Fibroblast of lung (primary cell): ENCODE measurements at places on chromosomes 11 and 22.

DNA sequence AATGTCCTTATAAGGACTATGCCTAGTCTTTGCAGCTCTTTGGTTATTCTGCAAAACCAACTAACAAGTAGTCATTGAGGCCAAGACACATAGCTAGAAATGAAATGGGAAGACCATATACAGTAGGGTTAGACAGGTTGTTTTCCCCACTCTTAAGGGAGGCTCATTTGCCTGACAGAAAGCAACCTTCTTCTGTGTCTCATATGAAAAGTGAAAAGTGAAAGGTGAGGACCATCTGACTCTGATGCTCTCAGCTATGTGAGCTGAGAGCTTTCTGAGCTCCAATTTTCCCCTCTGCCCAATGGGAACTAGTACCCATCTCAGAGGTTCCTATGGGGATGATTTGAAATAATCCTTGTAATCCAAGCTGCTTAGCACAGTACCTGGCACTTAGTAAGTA, 142.0 kb upstream of the BDNF start:
- no peak for DNase-seq
- H3K4me1 ChIP-seq, result no peaks in the 10 kb centered on the region
- H3K4me3 ChIP-seq, result no peak overlapping the region
- H3K27me3 ChIP-seq, result peaks cover 2% of the 10 kb centered on the region
- no peak overlapping the region for H3K27ac ChIP-seq

DNA sequence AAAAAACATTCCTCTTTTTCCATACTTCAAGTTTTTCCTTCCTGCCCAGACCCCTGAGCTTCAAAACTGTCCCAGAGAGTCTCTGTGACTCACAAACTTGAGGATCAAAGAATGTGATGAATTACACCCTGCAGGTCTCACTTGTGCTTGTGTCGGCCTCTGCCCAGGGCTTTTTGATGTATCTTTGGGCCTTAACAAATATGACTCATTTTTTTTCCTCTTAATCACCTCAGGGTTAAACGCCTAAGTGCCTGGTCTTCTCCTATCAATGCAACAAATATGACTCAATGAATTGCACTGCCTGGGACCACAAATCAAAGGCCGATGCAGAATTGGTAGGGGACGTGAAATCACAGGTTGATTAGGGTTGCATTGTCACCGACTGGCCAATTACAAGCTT, 267.7 kb downstream of the LARGE1 start:
- no peaks in the 10 kb centered on the region for H3K27me3 ChIP-seq
- no peak overlapping the region for H3K4me3 ChIP-seq
- H3K36me3 ChIP-seq, result no peaks in the 10 kb centered on the region

DNA sequence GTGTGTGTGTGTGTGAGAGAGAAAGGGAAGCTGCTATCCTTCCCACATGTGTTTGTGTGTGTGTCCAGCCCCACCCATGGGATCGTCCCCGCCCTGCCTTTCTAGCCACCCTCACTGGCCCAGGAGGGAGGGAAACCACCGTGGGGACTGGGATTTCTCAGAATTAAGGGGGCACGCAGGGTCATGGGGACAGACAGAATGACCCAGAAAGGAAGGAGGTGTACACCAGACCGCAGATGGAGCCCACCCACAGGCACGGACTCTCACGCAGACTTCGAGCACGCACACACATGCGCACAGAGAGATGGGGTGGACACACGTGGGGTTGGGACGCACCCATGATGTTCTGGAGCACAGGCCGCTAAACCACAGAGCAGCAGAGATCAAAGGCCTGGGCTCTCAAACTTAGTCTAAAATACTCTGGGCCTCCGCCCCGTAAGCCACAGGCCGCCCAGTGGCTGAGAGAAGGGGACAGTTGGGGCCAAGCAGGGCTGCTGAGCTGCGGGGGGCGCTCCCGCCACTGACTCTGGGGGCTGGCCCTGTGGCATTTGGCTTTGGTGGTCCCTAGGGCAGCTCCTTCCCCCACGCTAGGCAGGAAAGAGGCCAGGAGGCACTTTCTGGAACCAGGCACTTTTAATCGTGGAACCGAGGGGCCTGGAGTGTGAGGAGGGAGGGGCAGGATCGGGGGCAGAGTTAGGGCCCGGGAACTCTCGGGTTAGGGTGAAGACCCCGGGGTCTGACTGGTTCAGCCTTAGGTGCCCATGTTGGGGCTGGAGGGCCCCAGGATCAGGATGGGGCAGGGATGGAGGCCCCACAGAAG, 1.5 kb downstream of the IFITM5 start:
- H3K4me3 ChIP-seq, result no peak overlapping the region
- H3K27ac ChIP-seq, result no peak overlapping the region
- no peak for DNase-seq
- H3K27me3 ChIP-seq, result peaks cover 8% of the 10 kb centered on the region
- H3K4me1 ChIP-seq, result peaks cover 3% of the 10 kb centered on the region

DNA sequence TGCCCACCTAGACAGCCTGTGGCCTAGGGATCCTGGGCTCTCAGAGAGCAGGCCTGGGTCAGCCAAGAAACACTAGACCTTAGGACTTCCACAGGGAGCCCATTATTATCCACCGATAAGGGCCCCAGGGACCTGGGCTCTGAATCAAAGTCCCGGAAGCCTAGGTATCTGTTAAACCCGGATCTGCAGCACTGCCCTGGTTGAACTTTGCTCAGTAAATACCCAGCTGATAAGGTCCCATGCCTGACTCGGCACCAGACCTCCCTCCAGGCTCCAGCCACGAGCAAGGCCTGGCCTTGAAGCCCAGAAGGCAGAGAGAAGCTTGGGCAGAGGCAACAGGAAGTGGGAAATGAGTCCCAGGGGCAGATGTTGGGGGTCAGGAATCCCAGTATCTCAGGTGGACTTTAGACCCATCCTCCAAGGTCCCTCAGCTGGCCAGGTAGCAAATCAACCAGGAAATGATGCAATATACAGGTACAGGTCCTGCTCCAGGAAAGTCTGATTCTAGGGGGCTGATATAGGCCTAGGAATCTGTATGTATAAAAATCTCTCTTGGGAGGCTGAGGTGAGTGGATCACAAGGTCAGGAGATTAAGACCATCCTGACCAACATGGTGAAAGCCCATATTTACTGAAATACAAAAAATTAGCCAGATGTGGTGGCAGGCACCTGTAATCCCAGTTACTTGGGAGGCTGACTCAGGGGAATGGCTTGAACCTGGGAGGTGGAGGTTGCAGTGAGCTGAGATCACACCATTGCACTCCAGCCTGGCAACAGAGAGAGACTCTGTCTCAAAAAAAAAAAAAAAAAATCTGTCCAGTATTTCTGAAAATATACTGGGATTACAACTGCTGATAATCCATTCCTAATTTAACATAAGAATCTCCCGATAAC, 18.7 kb downstream of the POU2AF1 start:
- H3K4me1 ChIP-seq, result no peaks in the 10 kb centered on the region
- no peak for DNase-seq
- no peaks in the 10 kb centered on the region for H3K27me3 ChIP-seq
- H3K36me3 ChIP-seq, result no peaks in the 10 kb centered on the region

- no peak for DNase-seq
- H3K4me1 ChIP-seq, result no peaks in the 10 kb centered on the region
- no peak overlapping the region for H3K27ac ChIP-seq
- H3K27me3 ChIP-seq, result no peaks in the 10 kb centered on the region
- H3K4me3 ChIP-seq, result no peak overlapping the region
- peaks cover 2% of the 10 kb centered on the region for H3K36me3 ChIP-seq
Measured at GRCh38 chr22:31575190-31575589, 78.9 kb downstream of the SFI1 start.

DNA sequence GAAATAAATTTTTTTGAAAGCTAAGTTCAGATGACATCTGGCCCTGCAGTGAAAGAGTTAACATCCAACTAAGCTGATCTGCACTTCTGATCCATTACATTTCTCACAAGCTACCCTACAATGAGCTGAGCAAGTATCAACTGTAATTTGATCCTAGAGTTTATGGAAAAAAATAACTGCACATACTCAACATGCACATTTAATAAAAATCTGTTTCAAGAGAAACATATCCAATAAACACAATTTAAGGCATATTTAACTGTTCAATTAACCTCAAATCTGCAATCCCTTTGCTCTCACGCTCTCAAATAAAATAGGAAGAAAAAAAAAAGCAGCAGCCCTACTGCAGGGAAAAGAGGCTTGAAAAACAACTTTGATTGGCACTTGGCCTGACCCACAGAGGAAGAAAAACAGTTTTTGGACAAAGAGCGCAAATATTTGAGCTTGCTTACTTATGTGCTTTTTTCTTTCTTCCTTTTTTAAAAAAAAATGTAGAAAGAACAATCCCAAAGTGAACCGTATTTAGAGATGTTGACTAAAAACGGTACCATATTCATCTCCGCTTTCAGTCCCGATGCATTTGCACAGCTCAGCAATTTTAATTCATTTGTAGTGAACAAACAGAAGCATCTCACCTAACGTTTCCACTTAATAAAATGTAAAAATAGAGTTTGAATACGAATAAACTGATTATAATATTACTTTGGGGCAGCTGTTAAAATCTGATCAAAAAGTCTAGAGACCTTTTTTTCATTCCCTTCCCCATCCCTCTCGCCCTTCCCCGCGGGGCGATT, 1.6 kb downstream of the SESN3 start:
- peak; percentile 60 for DNase-seq
- peak overlapping the region; percentile 81 for H3K4me3 ChIP-seq
- no peak overlapping the region for H3K27ac ChIP-seq
- H3K36me3 ChIP-seq, result no peaks in the 10 kb centered on the region
- peaks cover 2% of the 10 kb centered on the region for H3K27me3 ChIP-seq

DNA sequence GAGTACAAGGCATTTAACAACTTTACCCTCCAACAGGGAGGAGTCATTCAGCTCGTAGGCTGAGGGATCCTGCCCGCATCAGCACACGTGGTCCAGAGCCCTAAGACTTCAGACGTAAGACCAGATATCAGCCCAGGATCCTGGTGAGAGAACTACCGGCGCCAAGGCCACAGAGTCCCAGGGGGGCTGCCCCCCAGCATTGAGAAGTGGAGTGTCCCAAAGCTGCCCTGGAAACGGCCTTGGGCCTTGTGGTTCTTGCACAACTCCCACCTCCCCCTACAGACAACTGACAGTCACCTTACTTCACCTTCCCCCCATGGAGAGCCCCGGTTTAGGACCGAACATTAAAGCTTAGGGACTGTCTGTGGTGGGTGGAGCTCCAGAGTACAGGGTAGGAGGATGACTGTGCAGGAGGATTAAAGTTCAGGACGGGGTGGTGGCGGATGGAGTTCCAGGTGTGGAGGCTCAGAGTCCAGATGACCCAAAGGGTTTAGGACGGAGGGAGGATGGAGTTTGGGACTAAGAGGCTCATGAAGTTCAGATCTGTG, 1.0 kb downstream of the C11orf91 start:
- peaks cover 27% of the 10 kb centered on the region for H3K4me1 ChIP-seq
- H3K27me3 ChIP-seq, result no peaks in the 10 kb centered on the region
- H3K36me3 ChIP-seq, result no peaks in the 10 kb centered on the region
- H3K4me3 ChIP-seq, result peak overlapping the region; percentile 62
- peak overlapping the region; percentile 80 for H3K27ac ChIP-seq

- no peak overlapping the region for H3K4me3 ChIP-seq
- no peaks in the 10 kb centered on the region for H3K27me3 ChIP-seq
- no peaks in the 10 kb centered on the region for H3K36me3 ChIP-seq
- DNase-seq, result peak; percentile 28
Measured at GRCh38 chr11:68503251-68503687, 42.7 kb downstream of the PPP6R3 start.

DNA sequence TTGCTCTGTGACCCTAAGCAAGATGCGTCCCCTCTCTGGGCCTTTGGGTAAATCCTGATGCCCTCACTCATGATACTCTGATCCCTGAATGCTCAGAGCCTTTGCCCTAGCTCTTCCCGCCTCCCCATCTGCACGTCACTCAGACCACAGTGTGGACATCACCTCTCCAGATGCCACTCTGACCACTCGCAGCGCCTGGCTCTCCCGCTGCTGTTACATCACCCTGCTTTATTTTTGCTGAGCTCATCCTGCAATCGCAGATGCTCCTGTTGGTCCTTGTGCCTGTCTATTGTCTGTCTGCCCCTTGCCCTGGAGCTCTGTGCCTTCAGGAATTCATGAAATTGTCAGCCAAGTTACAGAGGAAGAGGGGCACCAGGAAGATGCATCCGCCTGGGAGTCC, 5.5 kb downstream of the OSM start:
- H3K36me3 ChIP-seq, result no peaks in the 10 kb centered on the region
- no peak for DNase-seq
- H3K4me3 ChIP-seq, result no peak overlapping the region
